NCI-H1092 (cell line): ENCODE measurements at places on chromosomes 6 and 20.

- peak; percentile 23 for DNase-seq
Measured at GRCh38 chr6:15444081-15444731, 198.3 kb downstream of the JARID2 start.

DNA sequence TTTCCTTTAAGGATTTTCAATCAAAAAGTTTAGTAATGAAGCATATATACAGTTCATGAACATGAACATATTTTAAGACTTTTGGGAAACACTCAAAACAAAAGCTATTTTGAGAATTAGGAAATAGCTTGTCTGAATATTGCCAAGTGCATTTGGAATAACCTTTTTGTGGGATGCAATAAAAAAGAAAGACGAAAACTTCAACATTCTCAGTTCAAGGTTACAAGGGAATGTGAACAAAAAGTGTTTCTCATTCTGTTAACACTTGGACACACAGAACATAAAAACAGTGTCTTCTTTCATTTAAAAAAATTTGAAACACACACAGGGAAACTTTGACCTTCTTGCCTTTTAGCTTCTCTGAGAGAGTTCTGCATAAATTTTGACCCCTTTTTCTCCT lies 72.7 kb upstream of the TCF21 start:
- no peak for DNase-seq

GRCh38 chr20:925516-925915 lies 9.4 kb upstream of the ANGPT4 start:
- no peak for DNase-seq

GRCh38 chr6:129485746-129486145 lies 224.2 kb downstream of the ARHGAP18 start:
- no peak for DNase-seq

- DNase-seq, result no peak
Measured at GRCh38 chr6:111113336-111114086, 26.2 kb downstream of the SLC16A10 start.

GRCh38 chr20:34165018-34165619 lies 53.1 kb upstream of the EIF2S2 start:
- no peak for DNase-seq

DNA sequence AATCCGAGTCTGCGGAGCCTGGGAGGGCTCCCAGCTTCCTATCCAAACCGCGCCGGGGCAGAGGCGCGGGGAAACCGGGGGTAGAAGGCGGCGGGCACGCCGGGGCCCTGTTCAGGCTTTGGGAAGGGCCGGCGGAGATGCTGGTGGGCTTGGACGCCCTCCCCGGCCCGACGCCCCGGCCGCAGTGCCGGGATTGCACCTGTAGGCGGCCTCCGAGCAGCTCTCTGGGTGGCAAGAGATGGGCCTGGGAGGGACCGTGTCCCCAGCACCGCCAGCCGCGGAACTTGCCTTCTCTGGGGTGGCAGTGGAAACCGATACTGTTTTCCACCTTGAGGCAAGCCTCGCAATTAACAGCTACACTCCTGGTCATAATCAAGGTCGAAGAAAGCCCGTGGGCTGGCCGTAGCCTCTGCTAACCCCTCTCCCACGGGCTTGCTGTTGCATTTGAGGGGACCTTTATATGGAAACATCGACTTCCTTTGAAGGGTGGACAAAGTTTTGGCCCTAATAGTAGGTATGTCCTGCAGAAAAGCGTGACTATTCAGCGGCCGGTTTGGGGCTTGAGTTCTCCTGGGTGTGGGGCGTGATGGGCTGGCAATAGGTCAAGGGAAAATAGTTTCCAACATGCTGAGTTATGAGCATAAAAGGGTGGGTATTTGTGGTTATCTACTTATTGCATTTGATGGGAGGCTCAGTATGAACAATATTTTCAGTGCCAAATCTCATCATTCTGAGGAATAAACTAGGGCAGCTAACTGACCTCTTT lies 1.1 kb upstream of the JAG1 start:
- DNase-seq, result peak; percentile 25

DNA sequence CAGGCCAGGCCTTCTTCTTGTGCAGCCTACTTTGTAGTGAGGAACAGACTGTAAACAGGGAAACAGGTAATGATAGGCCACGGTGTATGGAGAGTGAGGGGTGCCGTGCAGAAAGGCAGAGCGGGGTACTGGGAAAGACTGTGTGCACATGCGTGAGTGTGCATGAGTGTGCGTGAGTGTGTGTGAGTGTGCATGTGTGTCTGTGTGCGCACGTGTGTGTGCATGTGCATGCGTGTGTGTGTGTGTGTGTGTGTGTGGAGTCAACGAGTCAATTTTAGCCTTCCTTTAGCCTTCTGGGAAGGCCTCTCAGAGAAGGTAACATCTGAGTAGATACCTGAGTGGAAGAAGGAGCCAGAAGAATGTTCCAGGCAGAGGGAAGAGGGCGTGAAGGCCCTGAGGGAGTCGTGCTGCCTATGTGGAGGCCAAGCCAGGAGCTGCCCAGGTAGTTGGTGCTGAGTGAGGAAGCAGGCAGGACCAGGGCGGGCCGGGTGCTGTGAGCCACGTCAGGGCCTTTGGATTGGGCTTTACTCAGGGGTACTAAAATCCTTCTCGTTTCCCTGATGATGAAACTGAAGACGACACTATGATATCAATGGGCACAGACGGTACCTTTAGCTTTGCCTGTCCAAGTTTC lies 6.3 kb downstream of the APCDD1L start:
- DNase-seq, result no peak

DNA sequence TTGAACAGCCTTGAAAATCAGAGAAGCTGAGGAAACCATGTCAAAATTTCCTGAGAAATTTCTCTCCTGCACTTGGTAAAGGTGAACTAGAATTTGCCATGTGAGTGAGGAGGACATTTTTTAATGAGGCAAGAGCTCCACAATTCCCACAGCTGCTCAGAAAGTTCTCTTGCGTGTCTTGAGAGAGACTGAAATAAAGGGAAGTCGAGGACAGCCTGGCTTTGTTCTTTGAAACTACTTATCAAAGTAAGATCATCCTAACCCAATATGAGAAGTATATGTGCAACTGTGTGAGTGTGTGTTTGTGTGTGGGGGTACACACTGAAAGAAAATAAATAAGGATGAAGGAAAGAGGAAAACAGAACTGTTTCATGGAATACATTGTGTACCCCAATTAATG lies 163.4 kb downstream of the SLC24A3 start:
- no peak for DNase-seq

DNA sequence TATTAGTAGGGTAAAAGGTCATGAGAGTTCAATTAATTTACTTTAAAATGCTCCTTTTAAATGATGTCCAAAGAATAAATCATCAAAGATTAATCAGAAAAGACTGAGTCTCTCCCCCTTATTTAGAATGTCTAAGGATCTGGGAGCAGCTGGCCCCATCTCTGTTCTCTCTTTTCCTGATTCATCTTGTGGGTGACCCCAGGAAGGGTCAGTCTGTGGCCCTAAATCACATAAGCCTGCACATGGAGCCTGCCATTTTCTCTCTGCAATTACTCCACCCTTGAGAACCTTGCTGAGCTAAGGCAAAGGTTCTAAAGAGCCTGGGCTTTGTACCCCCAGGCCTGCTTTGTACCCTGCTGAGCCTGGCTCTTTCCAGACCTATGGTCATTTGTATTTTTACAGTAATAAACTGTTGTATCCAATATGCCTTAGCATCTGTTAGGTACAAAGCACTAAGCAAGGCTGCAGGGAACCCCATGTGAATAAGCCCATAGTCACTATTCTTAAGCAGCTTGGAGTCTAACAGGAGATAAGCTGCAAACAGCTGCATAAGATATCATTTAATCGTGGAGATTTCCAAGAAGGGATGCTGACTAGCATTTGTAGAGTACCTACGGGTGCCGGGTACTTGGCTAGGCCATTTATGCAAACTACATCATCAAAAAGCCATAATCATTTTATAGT lies 431.0 kb upstream of the MARCKS start:
- no peak for DNase-seq
